SJSA1 (cell line): ENCODE measurements at places on chromosomes 7 and 10. TPM values are rescaled to one million over a fixed set of nuclear protein-coding genes. Genes with fewer than 3 reads are reported as not detected.

DNA sequence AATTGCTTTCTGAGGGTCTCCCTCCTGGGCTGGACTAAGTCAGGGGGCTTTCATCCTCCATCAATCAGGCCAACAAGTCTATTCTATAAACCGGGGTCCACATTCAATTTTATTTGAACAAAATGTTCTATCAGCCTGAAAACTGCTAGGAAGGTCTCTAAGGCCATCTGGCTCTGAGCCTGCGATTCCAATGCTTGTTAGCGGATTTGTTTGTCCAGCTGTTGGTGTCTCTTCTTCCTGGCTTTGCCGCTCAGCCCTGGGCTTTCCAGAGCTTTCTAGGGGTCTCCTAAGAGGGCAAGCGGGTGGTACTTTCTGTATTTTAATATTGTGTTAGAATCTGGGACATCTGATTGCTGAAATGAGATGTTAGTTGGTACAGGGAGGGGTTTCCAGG, 136.7 kb downstream of the VIPR2 start:
- H3K27me3 ChIP-seq: no peaks in the 10 kb centered on the region; the same call in 1 of the 2 replicates
- no peaks in the 10 kb centered on the region for H3K4me1 ChIP-seq
- H3K27ac ChIP-seq: no peak overlapping the region
- no peak for DNase-seq

GRCh38 chr7:23404546-23405239, 65.6 kb downstream of the IGF2BP3 start:
- no peaks in the 10 kb centered on the region for H3K4me1 ChIP-seq
- DNase-seq: no peak
- no peak overlapping the region for H3K27ac ChIP-seq
- peaks cover 16% of the 10 kb centered on the region for H3K36me3 ChIP-seq
- H3K4me3 ChIP-seq: no peak overlapping the region
- H3K27me3 ChIP-seq: no peaks in the 10 kb centered on the region

DNA sequence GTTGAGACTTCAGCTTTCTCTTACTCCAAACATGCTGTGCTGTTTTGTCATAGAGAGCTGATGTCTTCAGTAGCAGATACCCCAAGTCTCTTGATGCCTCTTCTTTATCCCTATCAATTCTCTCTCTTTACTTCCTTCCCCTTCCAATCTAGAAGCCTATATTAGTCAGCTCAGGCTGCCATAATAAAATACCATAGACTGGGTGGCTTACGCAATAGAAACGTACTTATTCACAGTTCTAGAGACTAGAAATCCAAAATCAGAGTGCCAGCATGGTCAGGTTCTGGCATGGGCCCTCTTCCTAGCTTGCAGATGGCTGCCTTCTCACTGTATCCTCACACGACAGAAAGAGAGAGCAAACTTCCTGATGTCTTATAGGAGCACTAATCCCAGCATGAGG, 9.0 kb upstream of the GARS1 start:
- H3K27me3 ChIP-seq: no peaks in the 10 kb centered on the region
- no peaks in the 10 kb centered on the region for H3K4me1 ChIP-seq
- no peak overlapping the region for H3K4me3 ChIP-seq
- no peak for DNase-seq

The GRID2IP gene
- total RNA-seq: not detected in 2 replicates

DNA sequence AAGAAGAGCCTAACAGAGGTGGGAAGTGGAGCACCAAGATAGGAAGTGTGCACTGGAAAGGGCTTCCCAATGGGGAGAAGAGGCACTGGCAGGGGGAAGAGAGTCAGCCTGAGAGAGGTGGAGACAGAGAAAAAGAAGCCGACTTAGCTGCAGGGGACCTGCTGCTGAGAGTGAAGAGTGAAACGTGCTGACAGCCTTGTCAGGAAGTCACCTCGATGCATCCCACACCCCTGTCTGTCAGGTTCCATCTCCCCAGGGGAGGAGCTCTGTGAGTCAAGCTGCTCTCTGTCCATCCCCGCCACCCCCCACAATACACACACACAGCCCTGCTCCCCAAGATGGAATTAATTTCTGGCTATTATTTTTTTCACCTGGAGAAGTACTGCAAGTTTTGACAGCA, 14.0 kb downstream of the KAZALD1 start:
- no peak overlapping the region for H3K27ac ChIP-seq
- H3K27me3 ChIP-seq: peaks cover 50% of the 10 kb centered on the region
- H3K4me1 ChIP-seq: no peaks in the 10 kb centered on the region
- no peaks in the 10 kb centered on the region for H3K36me3 ChIP-seq

DNA sequence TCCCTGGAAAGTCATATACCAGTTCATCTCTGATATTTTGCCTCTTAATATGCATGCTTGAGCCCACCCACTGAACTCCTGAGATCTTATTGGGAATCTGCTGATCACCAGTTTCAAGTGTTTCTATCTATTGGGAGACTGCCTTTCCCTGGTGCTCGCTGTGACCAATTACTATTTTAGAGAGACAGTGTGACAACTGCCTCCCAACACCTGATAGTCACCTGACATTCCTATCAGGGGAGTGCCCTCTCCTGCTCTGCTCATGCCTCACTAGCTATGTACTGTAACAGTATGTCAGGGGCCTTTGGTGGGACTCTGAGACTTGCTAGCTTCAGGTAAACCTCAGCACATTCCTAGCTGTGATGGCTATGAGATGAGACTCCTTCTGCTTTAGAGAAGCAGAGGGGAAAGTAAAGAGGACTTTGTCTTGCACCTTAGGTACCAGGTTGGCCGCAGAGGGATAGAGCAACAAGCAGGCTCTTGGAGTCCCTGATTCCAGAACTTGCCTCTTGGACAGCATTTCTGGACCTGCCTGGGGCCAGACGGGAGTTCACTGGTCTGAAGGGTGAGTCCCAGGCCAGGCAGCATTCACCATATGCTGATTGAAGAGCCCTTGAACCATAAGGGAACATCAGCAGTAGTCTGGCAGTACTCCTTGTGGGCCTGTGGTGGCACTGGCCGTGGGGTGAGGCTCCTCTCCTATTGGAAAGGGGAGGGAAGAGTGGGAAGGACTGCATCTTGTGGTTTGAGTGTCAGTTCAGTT, 34.4 kb upstream of the ARHGAP12 start:
- no peaks in the 10 kb centered on the region for H3K36me3 ChIP-seq
- H3K4me1 ChIP-seq: peaks cover 8% of the 10 kb centered on the region
- H3K27ac ChIP-seq: no peak overlapping the region
- no peaks in the 10 kb centered on the region for H3K27me3 ChIP-seq
- DNase-seq: no peak

GRCh38 chr10:34696423-34696822, 118.7 kb downstream of the PARD3 start:
- 0 out of 2 replicates have a peak, but pooled peaks cover 3% of the 10 kb centered on the region for H3K36me3 ChIP-seq
- no peaks in the 10 kb centered on the region for H3K27me3 ChIP-seq
- peak; percentile 47 for DNase-seq
- peaks cover 47% of the 10 kb centered on the region for H3K4me1 ChIP-seq
- H3K27ac ChIP-seq: no peak overlapping the region

DNA sequence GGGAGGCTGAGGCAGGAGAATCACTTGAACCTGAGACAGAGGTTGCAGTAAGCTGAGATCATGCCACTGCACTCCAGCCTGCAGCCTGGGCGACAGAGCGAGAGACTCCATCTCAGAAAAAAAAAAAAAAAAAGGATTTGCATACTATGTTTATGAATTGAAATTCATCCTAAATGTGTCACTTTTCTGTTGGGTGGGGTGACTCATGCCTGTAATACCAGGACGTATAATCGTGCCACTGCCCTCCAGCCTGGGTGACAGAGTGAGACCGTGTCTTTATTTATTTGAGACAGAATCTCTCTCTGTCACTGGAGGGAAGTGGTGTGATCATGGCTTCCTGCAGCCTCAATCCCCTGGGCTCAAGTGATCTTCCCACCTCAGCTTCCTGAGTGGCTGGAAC, 5.8 kb downstream of the ZNF212 start:
- H3K4me1 ChIP-seq: peaks cover 20% of the 10 kb centered on the region
- 0 out of 2 replicates have a peak, but pooled peaks cover 8% of the 10 kb centered on the region for H3K36me3 ChIP-seq
- H3K4me3 ChIP-seq: no peak overlapping the region
- DNase-seq: peak; percentile 72

DNA sequence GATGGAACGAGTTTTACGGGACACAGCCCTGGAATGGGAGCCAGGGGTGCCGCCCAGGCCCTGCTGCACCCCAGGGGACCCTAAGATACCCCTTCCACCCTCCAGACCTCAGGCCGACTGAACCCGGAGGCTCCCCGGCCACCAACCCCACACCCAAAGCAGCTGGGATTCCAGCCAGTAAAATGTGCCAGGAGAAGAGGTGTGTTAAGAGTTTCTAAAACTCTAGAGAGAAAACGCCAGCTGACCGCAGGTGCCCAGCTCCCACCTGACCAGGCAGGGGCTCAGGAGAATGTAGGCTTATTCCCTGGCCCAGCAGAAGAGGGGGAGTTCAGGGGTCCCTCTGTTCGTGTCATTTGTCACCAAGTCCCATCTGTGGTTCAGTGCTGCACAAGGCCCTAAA, 17.5 kb downstream of the NUDT1 start:
- H3K27me3 ChIP-seq: no peaks in the 10 kb centered on the region
- peaks cover 52% of the 10 kb centered on the region for H3K36me3 ChIP-seq
- H3K4me1 ChIP-seq: no peaks in the 10 kb centered on the region
- H3K27ac ChIP-seq: no peak overlapping the region

DNA sequence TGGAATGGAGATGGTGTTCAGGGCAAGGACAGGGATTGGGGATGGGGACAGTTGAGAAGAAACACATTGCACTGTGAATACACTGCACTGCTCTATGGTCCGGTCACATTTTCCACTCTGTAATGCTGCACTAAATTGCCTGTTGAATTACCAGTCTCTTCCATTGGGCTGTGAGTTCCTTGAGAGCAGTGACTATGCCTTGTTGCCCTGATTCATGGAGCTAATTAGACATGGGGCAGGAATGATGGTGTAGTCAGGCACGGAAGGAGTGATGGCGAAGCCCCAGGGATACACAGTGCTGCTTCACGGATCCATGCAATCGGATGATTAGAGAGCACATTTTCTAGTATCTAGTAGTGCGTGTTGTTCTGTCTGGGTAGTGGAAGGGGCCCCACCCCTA, 25.4 kb upstream of the GPAM start:
- DNase-seq: no peak
- H3K4me3 ChIP-seq: no peak overlapping the region
- no peak overlapping the region for H3K27ac ChIP-seq
- H3K4me1 ChIP-seq: no peaks in the 10 kb centered on the region
- no peaks in the 10 kb centered on the region for H3K36me3 ChIP-seq
- H3K27me3 ChIP-seq: no peaks in the 10 kb centered on the region

GRCh38 chr7:151852486-151853396, 24.2 kb downstream of the PRKAG2 start:
- H3K36me3 ChIP-seq: no peaks in the 10 kb centered on the region
- no peaks in the 10 kb centered on the region for H3K4me1 ChIP-seq
- H3K27me3 ChIP-seq: 0 out of 2 replicates have a peak, but pooled peaks cover 4% of the 10 kb centered on the region
- DNase-seq: no peak
- no peak overlapping the region for H3K27ac ChIP-seq
